HS-5 (cell line): ENCODE measurements at places on chromosomes 5 and 9.

- DNase-seq = no peak
Measured at GRCh38 chr9:34994260-34994899, 4.8 kb downstream of the DNAJB5 start.

- DNase-seq = no peak
Measured at GRCh38 chr9:132182314-132183091, 20.6 kb downstream of the NTNG2 start.

GRCh38 chr9:82134010-82134409 lies 145.4 kb downstream of the SPATA31D1 start:
- no peak for DNase-seq

- DNase-seq = no peak
Measured at GRCh38 chr9:95755421-95755730, 120.1 kb upstream of the ERCC6L2 start.

DNA sequence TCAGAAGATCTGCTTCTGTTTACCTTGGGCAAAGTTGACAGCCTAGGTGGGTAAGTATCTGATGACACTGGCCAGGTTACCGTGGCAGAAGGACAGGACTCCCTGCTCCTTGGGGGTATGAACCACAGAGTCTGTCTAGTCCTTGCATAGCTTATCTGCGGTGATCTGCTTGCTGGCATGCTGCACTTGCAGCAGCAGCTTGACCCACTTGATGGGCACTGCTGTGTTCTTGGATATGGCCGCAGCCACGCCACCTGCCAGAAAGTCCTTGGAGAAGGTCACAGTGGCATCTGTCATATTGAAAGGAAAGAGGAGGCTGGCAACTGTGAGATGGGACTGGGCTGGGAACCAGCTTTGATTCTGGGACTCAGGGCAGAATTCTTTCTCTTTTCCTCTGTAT lies 35.9 kb upstream of the POC5 start:
- DNase-seq = no peak

DNA sequence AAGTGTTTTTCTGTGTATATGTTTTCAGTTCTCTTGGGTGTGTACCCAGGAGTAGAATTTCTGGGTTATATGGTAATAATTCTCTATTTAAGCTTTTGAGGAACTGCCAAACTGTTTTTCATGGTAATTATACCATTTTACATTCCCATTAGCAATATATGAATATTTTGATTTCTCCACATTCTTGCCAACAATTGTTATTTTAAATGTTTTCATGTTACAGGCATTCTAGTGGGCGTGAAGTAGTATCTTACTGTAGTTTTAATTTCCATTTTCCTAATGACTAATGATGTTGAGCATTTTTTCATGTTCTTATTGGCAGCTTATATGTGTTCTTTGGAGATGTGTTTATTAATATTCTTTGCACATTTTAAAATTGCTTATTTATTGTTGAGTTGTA lies 199.5 kb downstream of the FER start:
- DNase-seq = no peak

- peak; percentile 36 for DNase-seq
Measured at GRCh38 chr5:157222506-157223230, 42.0 kb downstream of the ITK start.

GRCh38 chr5:148776261-148776660 lies 50.1 kb upstream of the ADRB2 start:
- DNase-seq = no peak

GRCh38 chr5:133981714-133982113 lies 13.3 kb upstream of the C5orf15 start:
- no peak for DNase-seq

GRCh38 chr5:122870219-122870856 lies 24.9 kb downstream of the SNX24 start:
- no peak for DNase-seq

GRCh38 chr9:78073722-78074121 lies 42.1 kb upstream of the GNAQ start:
- no peak for DNase-seq

- peak; percentile 96 for DNase-seq
Measured at GRCh38 chr5:57825031-57825686, 342.5 kb upstream of the ACTBL2 start.

GRCh38 chr5:169440107-169440705 lies 139.3 kb upstream of the SLIT3 start:
- no peak for DNase-seq

- DNase-seq = no peak
Measured at GRCh38 chr9:125894566-125894965, 147.4 kb downstream of the PBX3 start.

DNA sequence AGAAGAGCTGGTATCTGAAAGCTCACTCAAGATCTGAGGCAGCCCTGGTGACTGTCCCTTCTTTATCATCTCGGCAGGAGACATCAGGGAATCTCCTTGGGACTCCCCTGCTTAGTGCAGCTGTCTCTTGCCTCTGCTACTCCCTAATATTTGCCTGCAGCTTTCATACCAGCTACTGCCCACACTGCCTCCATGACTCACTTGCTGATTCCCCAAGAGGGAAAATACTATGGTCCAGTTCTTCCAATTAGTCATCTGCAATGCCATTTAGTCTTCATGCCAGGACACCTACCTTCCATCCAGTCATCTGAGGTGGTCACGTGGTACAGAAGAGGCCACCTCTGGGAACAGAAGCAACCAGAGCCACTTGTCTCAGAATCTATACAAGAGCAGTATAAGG lies 270.8 kb downstream of the NTRK2 start:
- DNase-seq = peak; percentile 6

- DNase-seq = no peak
Measured at GRCh38 chr5:43020399-43020746, 19.7 kb downstream of the ANXA2R start.

- no peak for DNase-seq
Measured at GRCh38 chr5:38765399-38765861, 80.4 kb upstream of the OSMR start.

DNA sequence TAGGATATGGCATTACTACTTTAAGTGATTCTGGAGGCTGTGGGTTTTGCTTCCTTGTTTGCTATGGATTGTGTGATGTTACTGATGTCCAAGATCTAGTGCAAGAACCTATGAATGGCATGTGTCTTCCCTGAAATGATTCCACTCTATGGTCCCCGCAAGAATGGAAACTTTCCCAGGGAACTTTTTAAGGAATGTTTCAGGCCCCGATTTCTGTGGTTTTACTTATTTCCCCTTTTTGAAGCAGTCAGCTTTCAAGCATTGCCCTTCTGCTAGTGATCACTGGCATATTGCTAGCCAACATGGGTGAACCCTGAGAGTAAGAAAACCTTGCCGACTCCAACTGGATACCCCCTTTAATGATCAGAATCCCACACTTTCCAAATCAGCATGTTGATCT lies 26.6 kb upstream of the CD180 start:
- DNase-seq = no peak

- DNase-seq = no peak
Measured at GRCh38 chr5:133877351-133878235, 90.8 kb downstream of the C5orf15 start.

DNA sequence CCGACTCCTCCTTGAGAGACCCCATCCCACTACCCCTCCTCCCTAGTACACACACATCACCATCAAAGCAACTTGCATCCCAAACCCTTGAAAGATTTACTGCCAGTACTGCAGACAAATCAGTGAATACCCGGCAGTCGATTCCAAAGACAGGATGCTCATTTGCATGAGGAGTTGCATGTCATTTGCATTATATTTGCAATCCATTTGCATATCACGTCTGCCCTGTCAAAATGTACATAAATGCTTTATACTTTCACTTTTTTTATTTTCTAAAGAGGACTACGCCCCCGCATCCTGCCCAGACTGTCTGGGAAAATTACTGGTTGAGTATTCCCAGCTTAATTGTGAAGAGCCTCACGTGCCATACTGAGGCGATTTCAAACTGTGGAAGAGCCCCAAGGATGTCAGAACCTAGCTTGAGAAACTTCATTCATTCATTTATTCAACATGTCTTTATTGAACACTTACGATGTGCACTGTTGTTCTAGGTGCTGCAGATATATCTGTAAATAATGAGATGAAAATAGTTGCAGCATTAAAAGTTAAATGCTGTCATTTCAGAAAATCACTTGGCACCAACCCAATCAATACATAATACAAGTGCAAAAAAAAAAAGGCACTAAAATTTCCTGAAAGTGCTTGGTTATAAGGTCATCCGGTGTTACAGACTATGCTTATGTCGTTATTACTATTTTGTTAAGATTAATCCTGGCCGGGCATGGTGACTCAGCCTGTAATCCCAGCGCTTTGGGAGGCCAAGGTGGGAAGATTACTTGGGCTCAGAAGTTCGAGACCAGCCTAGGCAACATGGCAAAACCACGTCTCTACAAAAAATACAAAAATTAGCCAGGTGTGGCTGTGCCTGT lies 17.2 kb upstream of the SIL1 start:
- no peak for DNase-seq

GRCh38 chr5:100826133-100826532 lies 76.9 kb downstream of the ST8SIA4 start:
- DNase-seq = no peak

- DNase-seq = no peak
Measured at GRCh38 chr5:163712011-163712410, 206.6 kb downstream of the MAT2B start.

DNA sequence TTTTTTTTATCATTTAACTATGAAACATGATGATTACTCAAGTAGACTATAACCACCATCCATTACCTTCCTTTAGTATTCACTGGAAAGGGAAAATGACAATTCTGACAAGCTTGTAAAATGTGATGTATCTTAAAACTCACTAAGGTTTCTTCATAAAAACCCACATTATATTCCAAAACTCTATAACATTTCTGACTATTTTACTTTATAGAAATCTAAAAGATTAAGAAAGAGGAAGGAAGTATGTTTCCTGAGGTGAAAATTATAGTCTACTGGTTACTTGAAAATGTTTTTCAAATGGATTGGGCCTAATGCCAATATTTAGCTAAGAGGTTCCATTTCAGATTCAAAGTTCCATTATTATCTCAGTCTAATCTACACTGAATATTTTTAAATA lies 1982.2 kb upstream of the C9orf72 start:
- no peak for DNase-seq

DNA sequence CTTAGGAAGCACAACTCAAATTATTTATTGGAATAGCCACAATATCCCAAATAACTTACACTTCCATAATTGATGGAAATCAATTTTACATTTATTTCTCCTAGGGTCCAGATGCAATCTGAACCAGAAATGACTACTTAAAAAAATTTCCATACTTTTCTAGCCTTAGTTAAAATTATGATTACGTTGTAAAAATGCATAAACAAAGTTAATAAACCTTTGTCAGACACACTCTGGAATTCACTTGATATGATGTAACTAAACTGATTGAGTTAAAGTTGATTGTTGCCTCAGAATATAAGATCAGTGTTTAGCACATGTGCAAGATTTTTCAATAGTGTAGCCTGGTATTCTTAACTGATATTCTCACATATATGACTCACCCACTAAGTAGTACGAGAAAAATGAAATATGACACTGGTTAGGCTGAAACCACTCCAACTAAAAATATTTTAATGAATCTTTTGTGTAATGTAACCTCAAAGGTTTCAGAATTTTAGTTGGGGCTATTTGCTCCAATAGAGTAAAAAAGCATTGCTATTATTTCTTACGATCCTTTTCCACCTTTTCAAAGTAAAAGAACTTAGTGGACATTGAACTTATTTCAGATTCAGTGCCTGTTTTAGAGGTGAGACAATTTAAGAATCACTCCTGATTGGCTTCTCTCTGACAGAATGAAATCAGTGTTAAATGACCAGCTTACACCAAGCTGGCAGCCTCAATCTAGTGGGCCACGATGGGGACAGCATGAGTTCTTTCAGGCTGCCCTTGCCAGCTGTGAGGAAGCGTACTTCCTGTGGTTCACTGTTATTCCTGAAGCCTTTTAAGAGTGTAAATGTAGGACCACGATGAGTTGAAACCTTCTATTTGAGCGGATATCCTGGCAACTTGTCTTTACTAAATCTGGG lies 277.2 kb upstream of the CDH9 start:
- peak; percentile 82 for DNase-seq

DNA sequence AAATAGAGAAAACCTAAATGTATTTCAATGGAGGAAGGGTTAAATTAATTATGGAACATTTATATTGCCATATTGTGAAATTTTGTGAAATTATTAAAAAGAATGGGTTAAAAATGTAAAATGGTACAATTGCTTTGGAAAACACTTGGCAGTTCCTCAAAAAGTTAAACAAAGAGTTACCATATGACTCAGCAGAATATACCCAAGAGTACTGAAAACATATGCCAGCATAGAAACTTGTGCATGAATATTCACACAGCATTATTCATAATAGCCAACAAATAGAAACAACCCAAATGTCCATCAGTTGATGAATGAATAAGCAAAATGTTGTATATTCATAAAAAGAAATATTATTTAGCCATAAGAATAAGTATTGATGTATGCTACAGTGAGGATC lies 181.0 kb upstream of the MAST4 start:
- DNase-seq = no peak
